ENCODE measurements at places on chromosomes 4 and X.

DNA sequence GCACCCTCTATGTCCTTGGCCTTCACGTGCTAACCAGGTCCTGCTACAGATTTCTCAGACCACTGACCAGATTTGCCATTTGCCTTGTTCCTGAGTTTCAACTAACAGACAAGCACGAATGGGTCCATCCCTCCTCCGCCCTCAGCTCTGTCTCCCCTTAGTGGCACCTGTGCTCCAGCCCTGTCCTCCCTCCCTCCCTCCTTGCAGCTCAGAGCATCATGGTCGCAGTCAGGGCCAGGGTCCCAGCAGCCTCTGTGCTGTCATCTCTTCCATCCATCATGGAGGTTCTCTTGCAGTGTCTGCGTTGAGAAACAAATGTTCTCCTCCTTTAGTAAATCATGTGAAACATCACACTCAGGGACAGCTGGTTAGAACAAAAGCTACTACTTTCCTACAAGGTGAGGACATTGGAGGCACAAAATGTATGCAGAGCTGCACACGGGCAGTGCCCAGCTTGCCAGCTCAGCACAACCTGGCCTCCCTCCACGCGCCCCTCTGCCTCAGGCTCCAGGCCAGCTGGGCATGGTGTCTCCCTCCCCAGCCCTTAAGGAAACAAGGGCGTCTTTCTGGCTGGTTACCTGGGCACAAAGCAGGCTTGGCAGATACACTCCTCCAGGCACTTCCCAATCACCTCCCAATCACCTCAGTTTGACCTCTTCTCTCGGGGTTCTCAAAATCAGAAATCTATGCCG lies 79.5 kb upstream of the ATP6AP2 start:
- no peak for DNase-seq

DNA sequence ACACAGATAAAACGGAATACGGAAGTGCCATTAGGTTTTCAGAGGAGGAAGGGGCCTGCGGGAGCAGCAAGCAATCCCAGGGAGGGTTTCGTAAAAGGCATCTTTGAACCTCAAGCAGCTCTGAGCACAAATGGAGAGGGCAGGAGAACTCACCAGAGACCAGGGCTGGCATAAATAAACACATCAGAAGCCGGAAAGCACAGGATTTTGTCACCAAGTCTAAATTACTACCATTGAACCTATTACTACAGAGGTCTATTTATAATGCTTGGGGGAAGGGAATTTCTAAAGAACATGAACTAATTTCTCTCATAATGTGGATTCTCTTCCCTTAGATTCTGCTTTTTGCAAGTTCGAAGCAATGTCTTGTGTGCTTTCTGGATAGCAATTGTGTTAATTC lies 39.6 kb upstream of the MBTPS2 start:
- DNase-seq = no peak

DNA sequence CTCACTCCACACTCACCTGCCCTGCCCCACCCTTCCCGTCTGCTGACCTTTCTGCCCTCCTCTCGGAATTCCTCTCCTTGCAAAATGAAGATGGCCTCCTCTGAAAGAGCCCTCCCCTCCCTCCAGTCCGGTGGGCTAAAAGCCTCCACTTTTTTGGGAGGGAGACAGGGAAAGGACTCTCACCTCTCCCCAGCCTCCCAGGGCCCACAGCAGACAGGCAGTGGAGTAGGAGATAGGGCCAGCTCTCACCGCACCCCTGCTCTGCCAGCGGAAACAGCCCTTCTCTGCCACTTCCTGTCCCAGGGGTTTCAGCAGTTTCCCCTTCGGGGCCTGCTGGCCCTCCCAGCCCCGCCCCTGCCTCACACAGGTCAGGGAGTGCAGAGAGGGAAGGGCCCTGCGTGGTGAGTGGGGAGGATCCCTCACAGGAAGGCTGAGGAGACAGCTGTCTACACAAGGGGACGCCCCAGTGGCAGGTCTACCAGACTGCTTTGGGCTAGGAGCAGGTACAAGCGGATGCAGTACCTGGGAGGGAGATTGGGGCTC lies 18.2 kb downstream of the ELF4 start:
- no peak for DNase-seq

GRCh38 chrX:40434947-40435346 lies 145.8 kb upstream of the ATP6AP2 start:
- no peak for DNase-seq

- no peak for DNase-seq
Observed at GRCh38 chr4:124065936-124066335, 646.6 kb downstream of the ANKRD50 start.

GRCh38 chr4:152972821-152973628 lies 36.9 kb downstream of the FHDC1 start:
- no peak for DNase-seq

GRCh38 chrX:39816871-39817731 lies 280.7 kb downstream of the BCOR start:
- DNase-seq = no peak

GRCh38 chr4:21454201-21454600 lies 494.4 kb downstream of the KCNIP4 start:
- no peak for DNase-seq

DNA sequence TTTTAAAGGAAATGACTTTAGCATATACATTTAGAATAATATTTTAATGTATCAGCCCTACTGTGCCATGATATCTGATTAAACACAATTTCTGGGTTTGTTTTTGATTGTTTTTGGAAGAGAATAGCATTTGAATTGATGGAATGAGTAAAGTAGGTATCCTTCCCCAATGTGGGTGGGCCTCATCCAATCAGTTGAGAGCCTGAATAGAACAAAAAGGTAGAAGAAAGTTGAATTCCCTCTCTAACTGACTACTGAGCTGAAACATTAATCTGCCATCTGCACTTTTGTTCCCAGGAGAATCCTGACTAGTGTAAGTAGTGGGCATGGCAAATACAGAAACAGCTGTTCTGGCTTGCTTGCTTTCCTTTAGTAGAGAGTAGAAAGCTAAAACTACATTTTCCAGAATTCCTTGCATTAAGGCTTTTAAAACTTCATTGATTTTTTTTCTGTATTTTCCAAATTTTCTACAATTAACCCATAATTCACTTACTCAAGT lies 9.7 kb upstream of the SEC24D start:
- DNase-seq = no peak

- no peak for DNase-seq
Observed at GRCh38 chr4:16278178-16278577, 51.9 kb upstream of the TAPT1 start.

GRCh38 chr4:6730603-6731317 lies 14.8 kb downstream of the BLOC1S4 start:
- no peak for DNase-seq

DNA sequence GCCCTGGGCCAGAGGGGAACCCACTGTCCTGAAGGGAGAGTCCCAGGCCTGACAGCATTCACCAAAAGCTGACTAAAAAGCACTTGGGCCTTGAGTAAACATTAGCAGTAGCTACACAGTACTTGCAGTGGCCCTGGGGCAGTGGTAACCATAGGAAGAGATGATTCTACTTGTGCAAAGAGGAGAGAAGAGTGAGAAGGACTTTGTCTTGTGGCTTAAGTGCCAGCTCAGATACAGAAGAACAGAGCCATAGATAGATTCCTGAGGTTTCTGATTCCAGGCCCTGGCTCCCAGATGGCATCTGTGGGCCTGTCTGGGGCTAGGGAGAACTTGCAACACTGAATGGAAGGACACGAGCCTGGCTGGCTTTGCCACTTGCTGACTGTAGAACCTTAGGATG lies 100.5 kb downstream of the PTCHD1 start:
- DNase-seq = no peak

GRCh38 chrX:67563469-67564448 lies 19.9 kb downstream of the AR start:
- no peak for DNase-seq

GRCh38 chrX:71367396-71367795 lies 1.2 kb downstream of the TAF1 start:
- DNase-seq = no peak

- no peak for DNase-seq
Observed at GRCh38 chr4:176002007-176002613, 63.5 kb upstream of the WDR17 start.

GRCh38 chrX:149518236-149518635 lies 13.1 kb upstream of the IDS start:
- no peak for DNase-seq

GRCh38 chrX:19705196-19705769 lies 182.1 kb downstream of the SH3KBP1 start:
- no peak for DNase-seq

DNA sequence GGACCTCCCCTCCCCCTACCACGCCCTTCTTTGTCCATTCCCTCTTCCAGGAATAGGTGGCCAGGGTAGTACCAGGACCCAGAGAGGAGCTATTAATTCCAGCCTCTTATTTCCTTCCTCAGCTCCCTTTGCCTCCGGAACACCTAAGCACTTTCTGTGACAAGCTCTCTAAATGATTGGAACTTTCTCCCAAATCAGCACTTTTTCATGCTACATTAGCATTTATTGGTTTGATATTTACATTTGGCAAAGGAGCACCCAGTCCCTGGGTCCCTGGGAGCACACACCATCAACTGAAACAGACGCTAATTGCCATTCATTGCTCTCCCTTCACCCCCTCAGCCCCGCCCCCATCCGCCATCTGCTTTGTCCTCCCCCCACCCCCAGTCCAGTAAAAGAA lies 182.0 kb upstream of the BCOR start:
- no peak for DNase-seq

DNA sequence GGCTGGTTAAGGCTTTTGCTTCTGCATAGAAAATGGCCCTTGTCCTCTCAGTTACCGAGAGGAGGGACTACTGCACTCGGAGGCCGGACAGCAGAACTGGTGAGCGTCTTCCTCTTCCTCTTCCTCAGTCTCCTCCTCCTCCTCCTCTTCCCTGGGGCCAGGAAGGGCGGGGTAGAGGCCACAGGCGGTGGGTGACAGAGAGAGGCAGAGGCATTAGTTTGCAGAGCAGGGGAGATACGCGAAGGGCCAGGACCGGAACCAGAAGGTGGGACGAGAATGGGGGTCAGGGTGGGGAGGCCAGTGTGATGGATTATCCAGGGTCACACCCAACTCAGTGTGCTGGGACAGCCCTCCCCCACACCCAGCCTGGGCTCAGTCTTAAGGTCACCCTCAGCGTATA lies 14.5 kb downstream of the IQSEC2 start:
- no peak for DNase-seq

DNA sequence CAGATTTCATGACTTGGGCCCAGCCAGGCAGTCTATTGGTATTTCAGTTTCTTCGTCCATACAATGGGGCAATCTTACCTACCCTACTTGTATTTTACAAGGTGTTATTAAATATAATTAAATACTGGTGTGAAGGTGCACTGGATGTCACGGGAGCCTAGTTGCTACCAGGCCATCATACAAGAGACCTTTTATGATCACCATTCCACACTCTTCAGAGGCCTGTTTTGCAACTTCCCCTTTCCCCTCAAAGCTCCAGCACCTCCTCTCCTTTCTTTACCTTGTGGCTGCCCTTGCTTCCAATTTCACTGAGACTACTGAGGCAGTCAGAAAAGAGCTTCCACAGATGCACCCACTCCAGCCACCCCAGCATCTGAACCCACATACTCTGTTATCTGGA lies 93.8 kb upstream of the HELT start:
- peak; percentile 66 for DNase-seq

- no peak for DNase-seq
Observed at GRCh38 chr4:88600176-88600838, 8.0 kb downstream of the HERC3 start.

DNA sequence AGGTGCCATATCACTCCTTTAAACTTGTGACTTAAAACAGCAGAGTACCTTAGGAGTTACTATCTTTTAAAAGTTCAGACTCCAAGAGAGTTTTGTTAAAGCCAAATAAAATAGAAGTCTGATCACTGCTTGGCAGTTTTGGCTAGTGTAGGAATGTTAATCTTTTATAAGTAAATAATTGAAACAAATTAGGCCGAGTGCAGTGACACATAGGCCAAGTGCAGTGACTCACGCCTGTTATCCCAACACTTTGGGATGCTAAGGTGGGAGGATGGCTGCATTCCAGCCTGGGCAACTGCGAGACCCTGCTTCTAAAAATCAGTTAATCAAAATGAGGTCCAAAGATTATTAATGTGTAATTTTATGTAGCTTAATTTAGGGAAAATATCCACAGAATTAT lies 37.2 kb downstream of the WDR44 start:
- DNase-seq = no peak

DNA sequence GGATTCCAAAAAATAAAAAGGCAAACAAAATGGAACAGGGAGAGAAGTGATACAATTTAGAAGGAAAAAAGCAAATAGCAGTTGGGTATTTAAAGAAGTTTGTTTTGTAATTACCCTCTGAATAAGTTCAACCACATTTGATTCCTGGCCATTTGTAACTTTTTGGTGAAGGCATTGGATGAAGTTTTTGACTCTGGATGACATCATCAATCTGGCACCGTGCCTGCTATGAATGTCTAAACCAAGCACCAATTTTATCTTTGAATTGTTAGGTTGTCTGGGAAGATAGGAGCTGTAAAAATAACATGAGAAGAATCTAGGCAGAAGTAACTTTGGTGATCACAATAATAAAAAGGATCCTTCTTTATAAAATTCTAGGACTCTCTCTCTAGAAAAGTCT lies 29.5 kb downstream of the TMPRSS11A start:
- DNase-seq = no peak

- DNase-seq = no peak
Observed at GRCh38 chr4:26013629-26014028, 99.6 kb downstream of the SMIM20 start.

GRCh38 chrX:78658414-78658813 lies 714 bp downstream of the RTL3 start:
- DNase-seq = no peak

DNA sequence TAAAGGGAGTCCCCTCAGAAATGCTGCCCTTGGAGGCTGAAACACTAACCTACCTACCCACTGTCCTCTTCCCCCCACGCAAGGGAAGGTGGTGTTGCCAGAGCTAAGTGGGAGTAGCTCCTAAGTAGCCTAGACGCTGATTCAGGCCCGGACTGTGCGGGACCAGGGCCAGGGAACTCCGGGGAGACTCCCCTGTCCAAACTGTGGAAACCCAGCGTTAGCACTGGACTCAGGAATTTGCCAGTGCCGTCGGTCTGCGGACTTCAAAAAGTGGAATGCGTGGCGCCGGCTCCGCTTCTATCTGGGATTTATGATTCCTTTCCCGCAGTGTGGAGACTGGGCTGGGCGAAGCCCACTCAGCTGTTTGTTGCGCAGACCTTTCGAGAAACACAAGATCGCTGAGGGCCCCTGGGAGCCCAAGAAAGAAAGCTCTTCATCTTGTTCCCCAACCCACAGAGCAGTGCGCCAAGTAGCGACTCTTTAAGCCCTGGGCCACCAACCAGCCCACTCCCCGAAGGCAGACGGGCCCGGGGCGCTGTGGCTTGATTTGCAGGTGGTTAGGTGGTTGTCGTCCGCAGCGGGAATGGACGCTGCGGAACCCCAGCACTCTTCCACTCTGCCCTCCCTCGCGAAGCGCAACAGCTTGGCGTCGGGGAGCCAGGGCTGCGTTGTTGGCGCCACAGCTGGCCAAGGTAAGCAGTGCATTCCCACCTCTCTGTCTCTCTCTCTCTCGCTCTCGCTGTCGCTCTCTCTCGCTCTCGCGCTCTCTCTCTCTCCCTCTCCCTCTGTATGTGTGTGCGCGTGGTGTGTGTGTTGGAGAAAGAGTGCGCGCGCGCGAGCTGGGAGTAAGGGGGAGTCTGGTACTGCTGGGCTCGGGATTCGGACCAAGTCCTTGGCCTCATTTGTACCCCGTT lies 2.0 kb downstream of the TMEM255A start:
- peak; percentile 91 for DNase-seq

Measured in esophagus muscularis mucosa (tissue), 4 donors.